T1000 (cell line): ENCODE measurements at places on chromosomes 2 and 18.

- no peak for DNase-seq
Measured at GRCh38 chr2:85705680-85706039, 11.5 kb downstream of the GNLY start.

GRCh38 chr2:185128996-185129395, 530.7 kb downstream of the ZNF804A start:
- DNase-seq: no peak

GRCh38 chr2:12928775-12929401, 212.2 kb downstream of the TRIB2 start:
- DNase-seq: no peak

- no peak for DNase-seq
Measured at GRCh38 chr2:107806901-107807300, 19.8 kb upstream of the RGPD4 start.

DNA sequence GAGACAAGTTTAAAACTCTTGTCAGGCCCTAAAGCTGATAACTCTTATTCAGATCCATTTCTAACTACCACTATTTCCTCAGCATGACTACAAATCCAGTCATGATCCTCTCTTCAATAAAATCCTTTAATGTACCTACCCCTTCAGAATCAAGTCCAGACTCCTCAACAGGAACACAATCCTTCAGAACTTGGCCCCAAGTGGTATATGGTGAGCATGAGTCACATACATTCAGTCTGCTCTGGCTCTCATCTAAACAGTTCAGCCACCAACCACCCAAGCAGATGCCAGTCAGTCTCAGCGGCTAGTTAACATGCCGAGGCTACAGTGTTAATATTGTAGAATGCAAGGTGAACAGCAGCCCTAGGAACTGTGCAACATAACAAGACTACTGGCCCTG, 9.7 kb downstream of the LMAN2L start:
- DNase-seq: no peak

DNA sequence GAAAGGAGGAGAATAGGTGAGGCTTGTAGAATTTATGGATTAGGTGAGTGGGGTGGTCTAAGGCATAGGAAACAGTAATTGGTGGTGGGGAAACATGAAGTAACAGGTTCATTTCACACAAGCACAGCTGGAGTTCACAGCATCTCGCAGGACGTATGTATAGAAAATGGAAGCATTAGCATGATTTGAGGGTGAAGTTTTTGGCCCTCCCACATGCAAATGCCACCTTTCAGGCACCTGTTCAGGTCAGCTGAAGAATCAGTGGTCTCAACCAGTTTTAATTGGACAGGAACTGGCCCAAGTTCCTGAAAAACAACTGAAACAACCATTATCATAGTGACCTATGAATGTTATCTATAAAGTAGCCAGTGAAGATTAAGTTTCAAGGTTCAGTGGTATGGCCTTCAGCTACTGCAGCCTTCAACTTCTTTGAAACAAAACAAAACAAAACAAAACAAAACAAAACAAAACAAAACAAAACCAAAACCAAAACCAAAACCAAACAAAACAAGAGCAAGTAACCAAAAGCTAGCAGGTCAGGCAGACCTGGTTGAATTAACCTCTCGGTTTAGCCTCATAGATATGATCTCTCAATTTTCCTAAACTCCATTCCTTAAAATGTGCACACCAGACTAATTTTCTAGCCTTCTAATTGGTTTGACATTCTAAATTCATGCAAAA, 102.1 kb upstream of the SPHKAP start:
- no peak for DNase-seq

GRCh38 chr2:59658906-59659635, 894.4 kb downstream of the BCL11A start:
- no peak for DNase-seq

GRCh38 chr2:10229462-10230099, 73.1 kb upstream of the HPCAL1 start:
- no peak for DNase-seq

GRCh38 chr2:234682492-234683228, 185.8 kb upstream of the ARL4C start:
- DNase-seq: peak; percentile 56

DNA sequence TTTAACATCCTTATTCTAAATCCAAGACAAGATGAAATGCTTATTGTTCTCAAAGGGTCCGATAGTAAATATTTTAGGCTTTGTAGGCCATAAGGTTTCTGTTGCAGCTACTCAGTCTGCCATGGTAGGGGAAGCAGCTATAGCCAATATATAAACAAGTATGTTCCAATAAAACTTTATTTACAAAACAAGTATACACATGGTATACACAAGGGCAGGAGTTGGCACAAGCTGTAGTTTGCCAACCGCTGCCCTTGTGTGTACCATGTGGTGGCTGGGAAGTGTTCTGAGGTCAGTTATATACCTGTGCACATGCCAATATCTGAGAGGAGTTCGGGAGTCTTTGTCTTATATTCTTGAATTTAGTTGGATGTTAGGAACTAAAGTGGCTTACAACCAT, 126.0 kb upstream of the DNMT3A start:
- DNase-seq: no peak

- DNase-seq: no peak
Measured at GRCh38 chr18:40292985-40293710, 1661.9 kb upstream of the PIK3C3 start.

GRCh38 chr2:173979751-173980351, 14.7 kb upstream of the SP3 start:
- DNase-seq: no peak

DNA sequence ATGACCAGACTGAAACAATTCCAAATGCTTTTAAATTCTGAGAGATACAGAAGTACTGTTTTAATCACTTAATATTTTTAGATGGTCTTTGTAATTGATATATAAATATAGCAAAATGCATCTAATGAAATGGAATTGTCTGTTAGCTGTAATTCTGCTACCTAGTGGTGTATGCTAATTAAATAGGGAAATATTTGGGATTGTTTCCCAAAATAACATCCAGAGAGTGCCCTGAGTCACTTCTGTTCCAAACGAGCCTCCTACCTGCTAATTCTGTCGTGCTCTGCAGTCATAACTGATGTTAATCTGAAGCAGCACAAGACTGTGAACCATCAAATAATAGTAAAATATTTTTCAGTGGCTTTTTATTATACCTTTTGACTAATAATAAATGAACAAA, 71.4 kb upstream of the NOSTRIN start:
- DNase-seq: no peak

DNA sequence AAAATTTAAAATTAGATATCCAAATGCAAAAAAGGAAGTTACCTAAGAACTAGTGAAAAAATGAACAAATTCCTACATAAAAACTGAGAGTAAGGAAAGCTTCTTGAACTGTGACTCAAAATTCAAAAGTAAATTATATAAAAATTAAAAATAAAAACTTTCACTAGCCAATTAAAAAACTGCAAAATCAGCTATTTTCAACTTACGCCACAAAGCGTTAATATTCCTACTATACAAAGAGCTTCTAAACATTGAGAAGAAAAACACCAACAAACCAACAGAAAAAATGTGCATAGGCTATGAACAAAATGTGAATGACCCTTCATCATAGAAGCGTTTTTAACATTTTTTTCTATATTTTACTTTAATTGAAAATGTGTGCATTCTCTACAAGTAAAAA, 445.7 kb downstream of the CDH2 start:
- DNase-seq: no peak

GRCh38 chr2:598058-598802, 79.0 kb downstream of the TMEM18 start:
- no peak for DNase-seq

- no peak for DNase-seq
Measured at GRCh38 chr2:152222975-152223637, 47.5 kb upstream of the STAM2 start.

DNA sequence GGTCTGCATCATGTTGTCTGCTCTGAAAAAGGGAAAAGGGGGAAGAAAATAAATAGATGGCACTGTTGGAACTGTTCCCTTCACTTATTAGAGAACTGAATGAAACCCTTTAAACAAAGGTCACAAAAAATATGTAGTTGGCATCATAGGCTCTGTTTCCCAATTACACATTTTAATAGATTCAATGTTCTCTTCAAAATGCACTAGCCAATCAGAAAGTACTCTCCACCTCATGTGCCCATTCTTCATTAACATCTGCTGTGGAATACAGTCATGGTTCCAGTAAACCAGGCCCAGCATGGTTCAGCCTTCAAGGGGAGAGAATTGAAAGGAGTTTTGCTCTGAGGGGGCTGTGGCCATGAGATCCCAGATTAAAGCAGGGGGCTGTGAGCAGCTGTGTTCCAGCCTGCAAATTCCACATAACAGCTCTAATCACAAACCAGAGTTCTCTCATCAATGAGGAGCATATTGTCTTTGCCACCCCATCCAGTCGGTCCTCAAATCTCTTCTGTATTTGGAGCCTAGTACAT, 165.9 kb upstream of the CREB1 start:
- no peak for DNase-seq

- DNase-seq: no peak
Measured at GRCh38 chr2:237998530-237998929, 31.7 kb downstream of the UBE2F start.

- DNase-seq: no peak
Measured at GRCh38 chr2:146131785-146132184, 1611.9 kb upstream of the ZEB2 start.

GRCh38 chr2:122988395-122989221, 1036.5 kb upstream of the CNTNAP5 start:
- DNase-seq: no peak

- DNase-seq: peak; percentile 93
Measured at GRCh38 chr2:229489016-229489415, 217.9 kb upstream of the PID1 start.

GRCh38 chr2:75986617-75987016, 275.9 kb upstream of the GCFC2 start:
- no peak for DNase-seq

- no peak for DNase-seq
Measured at GRCh38 chr18:24613896-24614640, 153.6 kb downstream of the HRH4 start.

GRCh38 chr2:85878719-85879370, 9.9 kb downstream of the ST3GAL5 start:
- no peak for DNase-seq

- DNase-seq: no peak
Measured at GRCh38 chr2:109407276-109408042, 206.3 kb downstream of the SEPTIN10 start.

DNA sequence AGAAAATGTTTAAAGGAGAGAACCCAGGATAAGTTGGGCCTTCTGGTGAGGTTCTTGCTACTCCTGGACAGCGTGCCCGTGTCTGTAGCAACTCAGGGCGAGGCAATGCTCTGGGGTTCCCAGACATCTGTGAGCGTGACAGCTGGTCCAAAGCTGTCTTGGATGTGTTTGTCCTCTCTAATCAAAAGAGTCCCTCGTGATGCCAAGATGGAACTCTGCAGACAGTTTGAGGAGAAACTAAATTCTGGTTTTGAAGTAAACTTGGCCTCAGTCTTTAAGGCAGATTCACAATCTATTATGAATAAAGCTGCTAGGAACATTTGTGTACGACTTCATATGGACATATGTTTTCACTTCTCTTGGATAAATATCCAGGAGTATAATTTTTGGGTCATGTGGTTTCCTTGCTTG, 47.3 kb downstream of the TMEM17 start:
- DNase-seq: no peak

DNA sequence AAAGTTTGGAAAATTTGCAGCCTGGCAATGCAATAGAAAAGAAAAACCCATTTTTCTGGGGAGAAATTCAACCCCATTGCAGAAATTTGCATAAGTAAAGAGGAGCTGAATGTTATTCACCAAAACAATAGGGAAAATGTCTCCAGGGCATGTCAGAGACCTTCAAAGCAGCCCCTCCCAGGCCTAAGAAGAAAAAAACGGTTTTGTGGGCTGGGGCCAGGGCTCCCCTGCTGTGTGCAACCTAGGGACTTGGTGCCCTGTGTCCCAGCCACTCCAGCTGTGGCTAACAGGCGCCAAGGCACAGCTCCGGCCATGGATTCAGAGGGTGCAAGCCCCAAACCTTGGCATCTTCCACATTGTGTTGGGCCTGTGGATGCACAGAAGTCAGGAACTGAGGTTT, 224.5 kb downstream of the TXNL1 start:
- no peak for DNase-seq

GRCh38 chr2:169693360-169693759, 845 bp downstream of the CFAP210 start:
- no peak for DNase-seq

- DNase-seq: no peak
Measured at GRCh38 chr2:54589340-54590215, 133.5 kb downstream of the SPTBN1 start.

GRCh38 chr2:238883421-238883901, 35.6 kb downstream of the TWIST2 start:
- no peak for DNase-seq

GRCh38 chr2:179106342-179106675, 56.4 kb upstream of the CCDC141 start:
- no peak for DNase-seq

- no peak for DNase-seq
Measured at GRCh38 chr2:147843391-147843863, 1.4 kb upstream of the ACVR2A start.

DNA sequence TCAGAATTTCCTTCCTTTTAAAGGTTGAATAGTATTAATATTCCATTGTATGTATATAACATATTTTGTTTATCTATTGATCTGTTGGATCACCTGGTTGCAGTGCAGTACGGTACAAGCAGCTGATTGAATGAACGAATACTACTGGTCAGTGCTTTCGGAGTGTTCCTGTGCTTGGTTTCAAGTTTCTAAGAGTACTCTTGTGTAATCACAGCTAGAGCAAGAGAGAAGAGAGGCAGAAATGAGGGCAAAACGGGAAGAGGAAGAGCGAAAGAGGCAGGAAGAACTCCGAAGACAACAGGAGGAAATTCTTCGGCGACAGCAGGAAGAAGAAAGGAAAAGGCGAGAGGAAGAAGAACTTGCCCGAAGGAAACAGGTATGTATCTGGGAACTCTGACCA, 40.3 kb upstream of the KCNJ13 start:
- no peak for DNase-seq

- DNase-seq: no peak
Measured at GRCh38 chr18:59730896-59731295, 33.7 kb upstream of the CCBE1 start.

DNA sequence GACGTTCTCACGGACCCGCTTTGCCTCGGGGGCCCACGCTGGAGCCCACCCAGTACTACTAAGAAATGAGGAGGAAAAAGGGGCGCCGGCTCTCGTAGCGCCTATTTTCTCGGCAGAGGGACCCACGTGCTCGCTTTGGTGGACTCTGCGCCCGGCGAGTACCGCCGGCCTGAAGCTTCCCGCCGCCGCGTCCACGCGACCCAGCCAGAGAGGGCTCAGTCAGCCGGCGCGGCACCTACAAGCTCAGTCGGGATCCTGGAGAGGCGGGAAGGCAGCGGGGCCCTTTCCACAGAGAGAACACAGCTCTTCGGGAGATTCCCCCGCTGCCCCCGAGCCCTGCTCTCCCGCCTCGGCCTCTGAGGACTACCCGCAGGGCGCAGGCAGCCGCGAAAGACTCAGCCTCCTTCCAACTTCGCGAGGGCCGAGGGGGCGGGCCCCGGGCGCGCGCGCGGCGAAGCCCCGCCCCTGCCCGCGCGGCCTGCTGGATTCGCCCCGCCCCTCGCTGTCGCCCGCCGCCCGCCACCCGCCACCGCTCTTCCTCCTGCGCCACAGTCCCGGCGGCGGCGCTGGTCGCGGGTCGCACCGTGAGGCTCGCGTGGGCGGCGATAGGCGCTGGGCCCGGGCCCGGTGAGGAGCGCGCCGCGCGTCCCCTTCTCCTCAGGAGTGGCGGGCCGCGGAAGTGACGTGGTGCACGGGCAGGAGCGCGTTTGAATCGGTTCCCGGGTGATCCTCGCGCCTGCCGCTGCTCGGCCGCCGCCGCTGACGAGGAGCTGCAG, at the start of gene SMCHD1:
Gene SMCHD1 (plus strand): TSS at position 549 of the 776 bp plus-strand sequence. CDS start 350 bp downstream, outside the sequence.
- DNase-seq: peak; percentile 56

GRCh38 chr18:49447810-49448745, 12.4 kb downstream of the DYM start:
- no peak for DNase-seq

GRCh38 chr2:236820763-236821344, 251.2 kb downstream of the ACKR3 start:
- no peak for DNase-seq
